ENCODE measurements at places on chromosomes 4 and X.

DNA sequence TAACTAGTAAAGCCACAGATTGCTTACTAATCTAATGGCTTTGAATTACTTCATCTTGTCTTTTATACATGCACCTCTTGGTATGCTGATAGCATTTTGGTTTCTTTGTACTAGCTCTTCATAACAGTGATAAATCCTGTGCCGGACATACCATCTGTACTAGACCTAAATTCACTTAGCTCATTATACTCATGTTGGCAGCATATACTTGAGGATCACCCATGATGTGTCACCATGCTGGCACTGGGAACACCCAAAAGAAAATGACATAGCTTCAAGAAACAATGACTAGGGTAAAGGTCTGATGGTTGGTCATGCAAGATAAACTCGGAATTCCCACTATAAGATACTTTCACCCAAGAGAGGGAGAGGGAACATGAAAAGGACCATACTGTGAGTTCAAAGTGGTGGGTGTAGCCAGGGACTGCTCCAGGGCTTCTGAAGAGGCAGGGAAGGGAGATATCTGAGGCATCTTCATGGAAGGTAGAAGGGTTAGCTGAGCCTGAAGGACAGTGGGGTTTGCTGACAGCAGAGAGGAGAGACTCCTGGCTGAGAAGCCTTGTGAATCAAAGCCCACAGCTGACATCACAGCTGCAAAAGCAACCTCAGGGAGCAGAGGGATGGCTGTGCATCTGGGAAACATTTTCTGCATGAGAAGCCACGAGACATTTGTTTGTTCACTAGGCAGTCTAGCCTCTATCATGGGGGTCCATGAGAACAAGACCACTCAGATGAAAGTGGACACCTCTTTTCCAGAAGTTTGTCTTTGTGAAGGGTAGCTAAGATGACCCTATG, 314.2 kb downstream of the RAB28 start:
- DNase-seq, result no peak

DNA sequence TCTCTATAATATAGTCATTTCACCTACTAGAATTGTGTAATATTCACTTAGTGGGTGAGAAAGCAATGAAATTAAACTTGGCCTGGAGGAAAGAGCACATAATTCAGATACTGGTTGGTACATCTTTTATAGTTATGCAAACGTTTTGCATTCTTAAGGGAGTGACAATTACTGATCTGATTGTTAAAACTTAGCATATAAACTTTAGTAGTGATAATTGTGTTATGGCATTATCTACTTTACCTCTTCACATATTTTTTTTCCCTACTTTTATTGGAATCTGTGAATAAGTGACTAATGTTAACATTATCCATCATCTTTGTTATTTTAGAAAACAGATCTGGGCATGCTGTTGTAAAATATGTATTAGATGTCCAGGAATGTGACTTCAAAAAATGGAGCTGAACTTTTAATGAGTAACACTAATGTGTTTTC, 217.4 kb upstream of the GIMD1 start:
- DNase-seq, result no peak

- no peak for DNase-seq
These were observed 57.7 kb downstream of the NEIL3 start for GRCh38 chr4:177367336-177367735.

DNA sequence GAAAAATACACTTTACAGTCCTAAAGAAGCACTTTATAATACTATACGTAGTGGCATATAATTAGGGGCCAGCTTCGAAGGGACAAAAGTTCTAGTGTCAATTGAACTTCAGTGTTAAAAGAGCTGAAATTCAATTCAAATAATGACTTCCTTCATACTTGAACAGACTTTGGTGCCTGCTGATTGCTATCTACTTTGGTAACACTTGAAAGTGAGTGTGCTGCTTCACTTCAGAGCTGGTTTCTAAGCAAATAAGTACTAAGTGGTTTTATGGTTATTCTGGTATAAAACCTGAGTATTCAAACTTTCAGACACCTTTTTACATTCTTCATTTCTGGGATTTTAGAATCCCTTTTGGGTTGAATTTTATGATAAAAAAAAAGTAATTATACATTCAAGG, 107.0 kb downstream of the SLC4A4 start:
- DNase-seq, result no peak

DNA sequence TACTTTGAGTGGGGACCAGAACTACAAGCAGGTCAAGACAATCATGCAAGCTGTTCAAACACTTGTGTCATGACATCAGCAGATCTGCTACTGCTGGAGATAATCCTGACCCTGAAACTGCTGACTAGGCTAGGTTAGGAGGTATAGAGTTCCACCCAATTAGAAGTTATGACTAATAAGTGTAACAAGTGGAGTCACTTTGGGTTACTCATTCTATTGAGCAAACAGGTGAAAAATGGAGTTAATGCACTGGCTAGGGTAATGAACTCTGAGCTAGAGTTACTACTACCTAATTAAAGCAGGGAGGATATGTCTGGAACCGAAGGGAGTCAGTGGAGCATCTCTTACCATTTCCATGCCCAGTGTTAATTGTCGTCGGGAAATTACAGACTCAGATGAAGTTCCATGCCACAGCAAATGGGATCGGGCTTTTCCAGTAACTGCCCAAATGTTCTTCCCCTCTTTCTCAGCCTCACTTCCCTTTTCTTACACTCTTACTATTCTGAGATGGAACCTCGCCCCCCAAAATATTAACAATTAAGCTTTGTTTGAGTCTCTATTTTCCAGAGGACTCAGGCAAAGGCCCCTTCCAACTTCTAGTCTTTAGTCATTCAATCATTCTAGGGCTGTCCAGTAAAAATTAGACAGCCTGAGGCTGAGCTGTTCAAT, 19.8 kb upstream of the MANBA start:
- no peak for DNase-seq

GRCh38 chr4:74534121-74534520, 89.2 kb downstream of the AREG start:
- no peak for DNase-seq

DNA sequence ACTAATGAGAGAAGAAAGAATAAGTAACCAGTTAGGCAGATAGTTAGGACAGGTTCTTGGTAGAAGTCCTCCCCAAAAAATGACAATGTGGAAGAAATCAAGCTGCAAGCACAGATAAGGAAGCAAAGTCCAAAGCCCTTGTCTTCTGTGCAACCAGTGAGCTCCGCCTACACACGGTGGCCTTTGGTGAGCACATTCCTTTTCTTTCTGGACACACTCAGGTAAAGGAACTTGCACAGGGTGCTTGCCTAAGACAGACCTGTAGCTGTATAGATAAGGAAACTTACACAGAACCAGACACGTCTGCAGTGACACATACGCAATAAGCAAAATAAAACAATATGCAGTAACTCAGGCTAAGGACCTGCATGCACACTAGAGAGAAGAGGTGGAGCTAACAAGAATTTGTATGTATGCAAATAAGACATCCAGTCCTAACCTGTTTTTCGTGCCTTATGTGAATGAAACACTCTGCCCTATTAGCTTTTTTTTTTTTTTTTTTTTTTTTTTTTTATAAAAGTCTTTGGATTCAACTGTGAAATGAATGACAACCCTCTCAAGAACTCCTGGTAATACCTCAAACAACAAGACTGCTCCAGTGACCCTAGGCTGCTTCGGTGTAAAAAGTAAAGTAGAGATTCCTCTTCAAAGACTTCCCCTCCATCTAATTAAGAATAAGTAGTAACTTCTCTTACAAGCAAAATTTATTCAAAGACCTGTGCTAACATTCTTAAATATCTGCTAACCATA, 48.8 kb downstream of the UGT2B10 start:
- DNase-seq, result no peak

- DNase-seq, result no peak
These were observed 30.9 kb upstream of the HHIP start for GRCh38 chr4:144614850-144615585.

- no peak for DNase-seq
These were observed 10.1 kb upstream of the SH3TC1 start for GRCh38 chr4:8188743-8189550.

DNA sequence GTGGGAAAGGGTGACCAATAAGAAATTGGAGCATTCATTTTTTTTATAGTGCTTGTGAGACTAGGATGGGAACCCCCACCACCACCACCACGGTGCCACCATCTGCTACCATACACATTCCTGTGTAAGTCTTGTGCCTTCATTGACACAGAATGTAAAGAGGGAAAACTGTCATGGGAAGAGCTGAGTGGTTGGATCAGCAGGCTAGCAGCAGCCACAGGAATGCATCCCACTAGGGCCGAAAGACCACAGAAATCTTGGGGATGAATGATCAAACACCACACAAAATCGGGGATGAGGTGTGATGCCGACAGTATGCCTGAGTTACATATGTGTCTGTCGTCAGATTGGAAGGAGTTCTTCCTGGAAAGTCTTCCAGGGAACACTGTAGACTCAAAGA, 69.2 kb downstream of the SRPX start:
- DNase-seq, result no peak

- DNase-seq, result peak; percentile 1
These were observed 323.9 kb upstream of the CASK start for GRCh38 chrX:42247241-42247640.

DNA sequence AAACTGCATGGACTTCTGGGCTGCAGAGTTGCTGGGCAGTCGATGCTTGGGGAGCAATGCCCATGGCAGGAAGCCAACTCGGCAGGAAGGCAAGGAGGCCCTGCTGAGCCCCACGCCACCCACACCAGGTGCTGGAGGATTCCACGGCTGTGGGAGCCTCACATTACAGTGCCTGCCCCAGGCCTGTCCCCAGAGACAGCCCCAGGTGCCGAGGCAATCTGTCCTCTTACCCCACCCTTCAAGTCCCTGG, 53.9 kb downstream of the HMX1 start:
- no peak for DNase-seq

DNA sequence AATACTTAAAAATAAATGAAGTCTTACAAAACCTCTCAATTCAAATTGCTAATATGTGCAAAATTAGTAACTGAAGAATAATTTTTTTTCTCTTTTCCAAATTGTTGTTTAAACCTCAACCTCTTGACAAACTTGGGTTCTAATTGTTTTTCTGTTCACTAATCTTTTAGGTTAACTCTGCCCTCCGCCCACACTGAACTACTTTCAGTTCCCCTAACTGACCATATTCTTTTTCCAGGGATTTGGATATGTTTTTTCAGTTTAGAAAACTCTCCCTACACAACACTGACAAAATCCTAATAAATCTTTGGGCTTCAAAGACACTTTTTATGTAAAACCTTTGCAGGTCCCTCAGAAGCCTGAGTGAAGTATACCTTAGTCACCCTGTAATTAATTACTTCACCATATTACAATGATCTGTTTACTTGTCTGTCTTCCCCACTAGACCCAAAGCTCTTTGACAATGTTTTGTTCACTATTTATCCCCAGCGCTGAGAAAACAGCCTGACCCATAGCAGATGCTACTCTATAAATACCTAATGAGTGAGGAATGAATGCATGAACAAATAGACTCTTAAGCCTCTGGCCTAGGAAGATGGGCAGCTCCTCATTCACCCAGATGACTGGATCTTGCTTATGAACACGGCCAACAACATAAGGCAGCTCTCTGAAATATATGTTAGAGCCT, 134.9 kb downstream of the MAML3 start:
- DNase-seq, result no peak

- DNase-seq, result peak; percentile 31
These were observed 772 bp downstream of the CYP4V2 start for GRCh38 chr4:186192066-186192612.

GRCh38 chr4:3345384-3345783, 52.6 kb downstream of the RGS12 start:
- no peak for DNase-seq

DNA sequence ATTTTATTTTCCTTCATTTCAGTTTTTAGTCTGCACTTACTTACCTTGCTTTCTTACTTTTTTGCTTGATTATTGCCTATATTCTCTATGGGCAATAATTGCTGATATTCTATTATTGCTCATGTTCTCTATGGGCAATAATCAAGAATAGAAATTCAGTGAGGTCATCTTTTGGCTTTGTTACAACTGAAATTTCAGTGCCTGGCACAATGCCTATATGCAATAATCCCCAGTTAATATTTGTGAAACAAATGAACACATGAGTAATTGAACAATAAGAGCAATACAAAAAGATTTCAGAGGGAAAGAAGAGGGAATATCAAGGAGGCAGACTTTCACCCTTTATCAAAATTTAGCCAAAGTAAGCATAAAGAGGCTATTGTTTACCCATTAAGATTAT, 48.6 kb upstream of the ARSJ start:
- no peak for DNase-seq

DNA sequence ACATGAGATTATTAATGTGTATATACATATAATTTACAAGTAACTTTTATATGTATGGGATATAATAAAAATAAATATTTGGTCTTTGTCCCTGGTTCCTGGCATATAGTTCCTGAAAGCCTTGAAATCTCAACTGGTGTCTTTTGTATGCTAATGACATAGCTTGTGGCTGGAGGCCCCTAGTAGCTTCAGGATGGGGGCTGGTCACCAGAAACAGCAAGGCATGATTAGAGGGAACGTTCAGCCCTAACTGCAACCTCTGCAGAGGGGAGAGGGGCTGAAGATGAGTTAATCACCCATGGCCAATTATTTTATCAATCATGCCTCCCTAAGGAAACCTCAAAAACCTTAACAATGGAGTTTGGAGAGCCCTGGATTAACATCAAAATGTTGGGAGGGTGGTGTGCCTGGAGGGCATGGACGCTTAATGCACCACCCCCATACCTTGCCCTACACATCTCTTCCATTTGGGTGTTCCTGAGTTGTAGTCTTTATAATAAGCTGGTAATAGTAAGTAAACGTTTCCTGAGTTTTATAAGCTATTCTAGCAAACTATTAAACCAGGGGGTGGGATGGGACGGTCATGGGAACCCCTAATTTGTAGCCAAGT, 21.3 kb downstream of the PIN4 start:
- no peak for DNase-seq

DNA sequence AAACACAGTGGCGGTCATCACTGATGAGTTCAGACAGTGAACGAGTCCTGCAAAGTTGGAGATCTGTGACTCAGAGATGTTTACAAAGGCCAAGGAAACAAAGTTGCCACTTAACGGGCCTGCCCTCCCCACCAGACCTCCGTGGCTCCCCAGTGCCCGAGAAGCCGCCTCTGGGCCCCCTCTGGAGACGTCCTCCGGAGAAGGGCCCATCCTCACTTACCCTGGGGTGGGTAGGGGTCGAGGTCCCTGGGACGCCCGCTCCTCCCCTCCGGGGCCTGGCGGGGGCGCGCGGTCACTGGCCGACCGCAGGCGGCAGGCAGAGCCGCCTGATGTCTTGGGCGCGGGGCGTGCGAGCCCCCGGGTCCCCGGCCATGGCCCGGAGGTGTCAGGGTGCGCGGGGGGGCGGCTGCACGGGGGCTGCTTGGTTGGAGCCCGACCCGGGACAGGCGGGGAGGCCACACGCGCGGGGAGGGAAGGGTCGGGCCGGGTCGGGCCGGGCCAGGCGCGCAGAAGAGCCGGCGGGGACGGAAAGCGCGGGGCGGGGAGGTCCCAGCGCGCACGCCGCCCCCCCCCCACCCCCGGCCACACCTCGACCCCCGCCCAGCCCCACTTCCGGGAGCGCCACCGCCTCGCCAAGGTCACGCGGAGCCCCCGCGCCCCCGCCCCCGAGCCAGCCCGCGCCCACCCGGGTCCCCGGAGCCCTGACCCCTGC, 529 bp downstream of the DHRSX start:
- DNase-seq, result peak; percentile 57

Measured in spinal cord (tissue), 10 donors.